Umbilical cord (tissue), 2 donors: ENCODE measurements at places on chromosomes 5 and 9. TPM values are rescaled to one million over a fixed set of nuclear protein-coding genes. Genes with fewer than 3 reads are reported as not detected.
A peak's percentile ranks its signal among the peaks of the same experiment; 100 is the strongest.

The CER1 gene
- total RNA-seq, result 3.9 TPM

GRCh38 chr5:151258201-151258611, 5.2 kb downstream of the GM2A start:
- no peak for DNase-seq

DNA sequence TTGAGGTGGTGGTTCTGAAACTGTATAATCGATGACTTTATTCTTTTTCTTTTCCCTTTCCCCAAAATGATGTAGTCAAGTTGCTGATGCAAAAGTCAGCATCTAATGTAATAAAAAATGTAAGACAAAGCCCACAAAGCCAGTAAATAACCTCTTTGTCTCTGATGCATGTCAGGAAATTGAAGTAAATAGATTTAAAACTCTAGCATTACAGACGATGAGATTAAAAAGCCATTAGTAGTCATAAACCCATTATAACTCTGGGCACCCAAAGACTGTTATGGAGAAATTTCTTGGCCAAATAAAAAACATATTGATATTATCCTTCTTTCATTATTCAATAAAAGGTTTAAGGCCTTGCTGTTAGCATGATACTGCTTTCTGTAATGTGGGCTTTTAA, 548.7 kb downstream of the TUSC1 start:
- DNase-seq, result no peak

The ADAMTSL2 gene
- total RNA-seq, result 1.2 TPM

DNA sequence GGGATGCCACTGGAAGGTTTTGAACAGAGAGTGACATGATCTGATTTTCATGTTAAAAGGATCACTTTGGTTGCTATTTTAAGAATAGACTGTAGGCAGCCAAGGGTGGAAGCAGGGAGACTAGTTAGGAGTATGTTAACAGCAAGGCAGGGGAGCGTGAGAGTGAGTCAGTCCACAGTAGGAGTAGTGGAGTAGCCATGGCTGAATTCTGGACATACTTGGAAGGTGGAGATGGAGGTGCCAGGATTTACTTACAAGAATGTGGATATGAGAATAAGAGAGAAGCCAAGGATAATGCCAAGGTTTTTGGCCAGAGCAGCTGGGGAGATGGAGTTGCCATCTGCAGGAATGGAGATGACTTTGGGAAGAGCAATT, 118.8 kb downstream of the GALNT10 start:
- DNase-seq, result no peak

- DNase-seq, result no peak
Observed at GRCh38 chr9:133991214-133991921, 756 bp downstream of the VAV2 start.

DNA sequence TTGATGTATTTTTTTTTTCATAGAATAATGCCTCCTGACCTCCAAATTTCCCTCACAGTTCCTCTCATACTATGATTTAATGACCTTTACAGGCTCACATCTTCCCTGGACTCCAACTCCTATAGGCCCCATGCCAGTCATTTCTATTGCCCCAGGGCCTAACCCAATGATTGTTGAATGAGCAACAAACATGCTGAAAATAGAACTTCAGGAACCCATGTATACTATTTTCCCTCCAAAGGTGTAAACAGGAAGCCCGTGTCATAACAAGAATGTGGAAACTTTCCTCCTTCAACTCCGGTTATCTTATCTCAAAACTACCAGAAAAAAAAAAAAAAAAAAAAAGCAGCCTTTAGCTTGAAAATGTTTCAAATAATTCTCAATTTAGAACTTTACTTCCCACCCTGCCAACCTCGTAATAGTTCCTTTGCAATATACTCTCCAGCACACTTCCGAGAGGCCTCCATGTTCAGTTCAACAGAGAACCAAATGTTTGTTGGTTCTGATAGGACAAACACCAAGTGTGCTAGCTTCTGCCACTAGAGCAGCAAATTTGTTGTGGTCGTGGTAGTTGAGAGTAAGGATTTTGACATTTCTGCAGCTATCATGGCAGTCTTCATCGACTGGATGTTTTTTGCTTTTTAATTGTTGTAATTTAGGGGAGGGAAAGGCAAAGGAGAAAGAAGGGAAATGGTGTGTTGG, 25.8 kb downstream of the TRPM6 start:
- DNase-seq, result no peak

DNA sequence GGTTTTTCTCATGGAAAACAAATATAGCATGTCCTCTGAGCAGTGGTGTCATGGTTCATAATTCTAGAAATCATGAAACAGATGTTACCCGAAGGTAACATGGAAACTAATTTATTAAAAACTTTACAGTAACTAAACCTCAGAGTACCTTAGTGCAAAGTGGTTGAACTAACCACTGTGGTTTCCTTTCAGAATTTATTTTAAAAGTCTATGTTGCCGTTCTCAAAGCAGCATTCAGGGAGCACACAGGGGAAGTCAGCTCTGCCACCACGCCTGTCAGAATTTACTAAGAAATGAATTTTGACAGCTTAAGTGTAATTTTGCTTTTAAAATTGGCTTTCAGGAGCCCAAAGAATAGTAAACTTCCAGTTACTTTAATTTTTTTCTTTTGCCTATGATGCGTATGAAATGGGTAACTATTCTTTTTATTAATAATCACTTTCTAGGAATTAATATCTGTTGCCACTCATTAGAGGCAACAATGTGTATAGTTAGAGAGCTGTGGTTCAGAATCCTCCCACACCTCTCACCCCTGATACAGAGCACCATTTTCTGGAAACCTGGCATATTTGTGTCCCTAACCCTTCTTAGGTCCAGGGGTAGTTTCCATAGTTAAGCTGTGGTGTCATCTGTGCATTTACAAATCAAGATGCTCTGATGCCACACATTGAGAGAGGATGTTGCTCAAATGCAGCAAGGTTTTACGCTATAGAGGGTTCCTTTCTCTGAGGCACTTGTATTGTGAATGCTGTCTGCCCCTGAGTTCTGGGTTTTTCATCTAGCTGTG, 202.6 kb downstream of the ZSWIM6 start:
- no peak for DNase-seq

The DCTN4 gene
- 87.4 TPM for total RNA-seq

The FST gene
- 76.1 TPM for total RNA-seq

- no peak for DNase-seq
Observed at GRCh38 chr5:145967296-145967695, 30.9 kb downstream of the SH3RF2 start.

GRCh38 chr9:121283080-121283398, 15.1 kb downstream of the GSN start:
- peak; percentile 77 for DNase-seq

- no peak for DNase-seq
Observed at GRCh38 chr5:15763754-15764153, 263.8 kb downstream of the FBXL7 start.

GRCh38 chr5:179730356-179730755, 2.3 kb upstream of the MAML1 start:
- no peak for DNase-seq

The KCNMB1 gene
- total RNA-seq, result 12.8 TPM

GRCh38 chr5:158724521-158725188, 375.1 kb downstream of the EBF1 start:
- DNase-seq, result no peak

The ADAMTSL1 gene
- total RNA-seq, result 26.5 TPM

The C9orf50 gene
- 1.2 TPM for total RNA-seq

DNA sequence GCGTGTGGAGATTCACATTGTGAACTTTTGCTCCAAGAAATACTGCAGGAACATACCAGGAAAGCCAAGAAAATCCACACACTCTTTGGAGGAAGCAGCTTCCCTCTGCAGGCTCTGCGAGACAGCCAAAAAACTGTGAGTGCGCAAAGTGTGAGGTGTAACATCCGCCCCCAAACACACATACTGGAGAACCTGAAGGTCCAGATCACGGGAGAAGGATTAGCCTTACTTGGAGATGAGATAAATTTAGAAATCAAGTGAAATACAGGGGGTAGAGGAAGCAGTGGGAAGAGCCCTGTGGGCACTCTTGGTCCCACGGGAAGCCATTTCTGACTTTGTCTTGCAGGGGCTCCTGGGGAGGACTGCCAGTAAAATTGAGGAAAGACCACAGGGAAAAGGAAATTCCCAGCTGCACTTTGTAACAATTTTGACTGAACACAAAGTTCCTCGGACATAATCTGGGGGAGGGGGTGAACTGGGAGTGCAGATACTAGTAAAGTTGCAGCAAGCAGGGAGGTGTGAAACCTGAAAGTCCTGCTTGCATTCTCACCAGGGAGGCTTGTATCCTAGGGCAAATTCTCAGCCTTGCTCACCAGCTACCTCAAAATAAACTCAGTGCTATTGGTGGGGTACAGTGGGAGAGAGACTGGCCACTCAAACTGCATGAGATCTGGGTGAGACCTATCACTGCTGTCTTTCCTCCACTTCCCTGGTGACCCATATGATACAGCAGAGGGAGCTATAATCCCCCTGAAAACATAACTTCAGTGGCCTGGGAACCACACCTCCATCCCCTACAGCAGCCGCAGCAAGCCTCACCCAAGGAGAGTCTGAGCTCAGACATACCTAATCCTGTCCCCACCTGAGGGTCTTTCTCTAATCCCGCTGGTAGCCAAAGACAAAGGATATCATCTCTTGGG, 109.1 kb downstream of the ALDH1A1 start:
- DNase-seq, result peak; percentile 39

DNA sequence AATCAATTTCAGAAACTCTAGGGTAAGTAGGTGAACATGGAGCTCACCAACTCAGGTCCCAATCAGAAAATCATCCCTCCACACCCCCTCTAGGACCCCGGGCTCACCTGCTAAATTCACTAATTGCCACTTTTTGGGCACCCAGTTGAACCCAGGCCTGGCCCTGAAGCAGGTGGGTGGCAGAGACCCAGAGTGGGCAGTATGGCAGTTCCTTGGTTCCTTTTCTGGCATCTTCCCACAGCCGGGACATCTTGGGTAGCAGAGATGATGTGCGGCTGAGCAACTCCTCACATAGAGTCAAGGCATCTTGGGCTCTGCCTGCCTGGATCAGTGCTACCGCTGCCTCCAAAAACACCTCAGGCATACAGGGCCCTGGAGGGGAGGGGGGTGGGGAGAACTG, 2.9 kb upstream of the VCP start:
- DNase-seq, result no peak

The SPATA31D4 gene
- 1.7 TPM for total RNA-seq

GRCh38 chr5:76202182-76202581, 119.0 kb downstream of the SV2C start:
- DNase-seq, result no peak

The GRM6 gene
- total RNA-seq, result 0.96 TPM

GRCh38 chr5:107415762-107416161, 255.0 kb downstream of the EFNA5 start:
- DNase-seq, result no peak

The FREM1 gene
- total RNA-seq, result 24.6 TPM

The FBLL1 gene
- 1.9 TPM for total RNA-seq

The DNM1 gene
- 36.4 TPM for total RNA-seq

The PDE6A gene
- 5.3 TPM for total RNA-seq

The SPINK6 gene
- 5.5 TPM for total RNA-seq

DNA sequence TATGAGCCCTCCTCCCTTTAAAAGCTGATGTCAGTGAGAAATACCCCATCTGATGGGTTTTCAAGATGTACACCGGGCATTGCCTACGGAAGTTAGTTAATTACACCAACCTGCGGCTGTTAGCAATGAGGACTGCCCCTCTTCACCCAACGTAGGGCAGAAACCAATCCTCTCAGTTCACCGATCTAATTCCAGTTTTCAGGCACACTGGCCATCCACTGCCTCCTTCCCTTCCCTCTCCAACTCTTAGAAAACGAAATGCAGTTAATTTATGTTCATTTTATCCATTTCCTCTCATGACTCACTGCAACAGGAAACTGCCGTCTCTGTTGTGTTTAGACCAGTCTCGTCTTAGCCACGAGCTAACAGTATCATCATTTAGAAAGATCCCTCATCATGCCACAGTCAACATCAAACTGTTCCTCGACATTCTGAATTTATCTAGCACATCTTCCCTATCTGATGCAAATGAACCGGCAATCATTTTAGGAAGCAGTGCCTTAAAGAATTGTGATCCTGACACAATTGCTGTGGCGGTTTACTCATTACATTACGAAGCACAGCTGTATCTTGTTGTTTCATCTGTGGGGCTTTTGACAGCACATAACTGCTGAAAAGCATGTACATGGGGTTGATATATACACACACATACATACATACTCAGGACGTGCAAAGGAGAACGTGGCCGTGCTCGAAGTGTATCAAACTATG, 168.6 kb downstream of the EFNA5 start:
- DNase-seq, result no peak

DNA sequence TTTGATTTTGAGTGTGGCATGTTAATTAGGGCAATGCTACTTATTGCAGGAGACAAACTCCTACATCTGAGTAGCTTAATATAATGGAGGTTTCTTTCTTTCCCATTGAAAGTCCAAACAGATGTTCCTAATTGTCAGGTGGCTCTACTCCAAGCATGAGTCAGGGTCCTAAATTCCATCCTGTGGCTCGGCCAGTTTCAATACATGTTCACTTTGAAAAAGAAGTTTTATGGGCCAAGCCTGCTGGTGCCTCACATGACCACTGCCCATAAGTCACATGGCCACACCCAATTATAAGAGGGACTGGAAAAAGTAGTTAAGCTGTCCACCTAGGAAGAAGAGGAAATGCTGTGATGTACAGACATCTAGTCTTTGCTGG, 170.4 kb downstream of the ARRDC3 start:
- peak; percentile 90 for DNase-seq

DNA sequence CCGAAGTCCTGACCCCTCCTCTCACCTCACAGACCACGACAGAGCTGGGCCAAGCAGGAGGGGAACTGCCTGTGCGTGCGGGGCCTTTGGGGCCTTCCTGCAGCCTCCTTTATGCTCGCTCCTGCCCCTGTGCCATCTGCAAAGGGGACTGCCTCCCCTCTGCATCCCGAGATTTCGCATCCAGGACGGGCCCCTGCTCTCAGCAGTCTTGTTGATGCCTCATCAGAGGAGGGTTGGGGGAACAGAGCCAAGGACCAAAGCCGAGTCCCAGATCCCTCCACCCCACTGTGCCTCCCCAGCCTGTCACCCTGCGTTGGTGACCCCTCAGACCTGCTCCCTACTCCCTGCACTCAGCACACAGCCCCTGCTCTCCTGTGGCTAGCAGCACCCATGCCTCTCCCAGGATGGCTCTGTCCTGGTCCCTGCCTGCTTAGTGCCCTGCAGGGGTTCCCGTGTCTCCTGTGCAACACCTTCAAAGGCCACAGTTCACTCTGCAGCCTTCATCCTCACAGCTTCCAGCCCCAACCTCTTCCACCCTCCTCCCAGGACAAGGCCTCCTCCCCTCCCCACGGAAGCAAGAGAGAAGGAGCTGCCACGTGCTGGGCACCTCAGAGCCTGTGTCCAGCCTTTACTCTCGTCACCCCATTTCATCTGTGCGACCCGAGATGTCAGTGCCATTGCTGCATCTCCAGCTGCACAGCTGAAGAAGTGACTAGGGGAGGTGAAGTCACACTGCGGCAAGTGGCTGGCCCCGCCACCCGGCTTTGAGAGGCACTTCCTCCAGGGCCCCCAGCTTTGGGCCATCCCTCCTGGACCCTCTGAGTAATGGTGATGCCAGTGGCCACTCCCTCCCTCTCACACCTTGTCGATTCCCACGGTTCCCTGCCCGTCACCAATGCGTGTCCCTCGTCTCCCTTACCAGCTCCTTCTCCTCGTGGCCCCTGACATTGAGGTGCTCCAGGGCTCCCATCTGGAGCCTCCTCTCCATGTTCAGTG, 62.6 kb upstream of the LRRTM2 start:
- DNase-seq, result no peak
